SW480 (cell line): ENCODE measurements at places on chromosomes 2 and 18.
A peak's percentile ranks its signal among the peaks of the same experiment; 100 is the strongest.

GRCh38 chr2:150159300-150159699 lies 328.2 kb downstream of the RND3 start:
- DNase-seq = no peak

DNA sequence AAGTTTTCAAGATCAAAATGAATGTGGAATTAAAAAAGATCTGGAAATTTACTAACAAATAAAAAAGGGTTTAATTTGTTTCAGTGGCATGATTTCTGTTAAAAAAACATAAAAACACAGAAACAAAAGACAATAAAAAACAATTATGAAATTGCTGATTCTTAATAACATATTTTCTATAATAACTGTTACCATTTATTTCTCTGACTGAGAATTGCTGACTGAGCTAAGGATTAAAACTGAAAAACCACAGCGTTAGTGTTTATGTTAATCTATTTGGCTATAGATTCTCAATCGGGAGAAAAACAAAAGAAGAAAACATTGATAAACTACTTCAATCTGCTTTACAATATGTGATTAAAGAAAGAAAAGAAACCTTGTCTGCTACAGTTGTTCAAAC lies 678.6 kb upstream of the ZEB2 start:
- DNase-seq = no peak

GRCh38 chr18:3824101-3824500 lies 374.1 kb downstream of the TGIF1 start:
- no peak for DNase-seq

DNA sequence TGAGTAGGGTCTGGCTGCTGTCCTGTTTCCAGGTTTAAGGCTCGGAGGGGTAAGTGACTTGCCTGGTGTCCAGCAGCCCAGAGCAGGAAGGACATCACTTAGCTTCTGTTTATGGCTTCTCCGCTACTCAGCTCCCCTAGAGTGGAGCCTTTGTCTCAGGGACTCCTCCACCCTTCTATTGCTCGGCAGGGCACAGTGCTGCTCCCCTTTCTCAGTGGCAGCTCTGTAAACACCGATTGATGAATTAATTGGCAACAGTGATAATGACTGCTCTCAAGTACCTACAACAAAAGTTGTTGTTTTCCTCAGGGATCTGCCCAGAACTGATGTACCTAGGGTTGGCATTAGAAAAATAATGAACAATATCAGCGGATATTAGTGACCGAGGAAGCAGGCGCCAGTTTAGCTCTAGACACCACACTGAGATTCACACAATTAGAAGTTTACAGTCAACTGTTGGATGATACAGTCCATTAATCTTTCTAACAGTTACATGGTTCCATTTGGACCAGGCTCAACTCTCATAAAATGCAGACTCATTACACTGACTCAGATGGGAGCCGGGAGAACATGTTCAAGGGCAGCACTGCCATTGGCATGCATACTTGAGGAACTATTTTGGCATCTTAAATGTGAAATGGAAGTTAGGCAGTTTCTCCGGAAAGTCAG lies 265.7 kb downstream of the MTX2 start:
- no peak for DNase-seq

DNA sequence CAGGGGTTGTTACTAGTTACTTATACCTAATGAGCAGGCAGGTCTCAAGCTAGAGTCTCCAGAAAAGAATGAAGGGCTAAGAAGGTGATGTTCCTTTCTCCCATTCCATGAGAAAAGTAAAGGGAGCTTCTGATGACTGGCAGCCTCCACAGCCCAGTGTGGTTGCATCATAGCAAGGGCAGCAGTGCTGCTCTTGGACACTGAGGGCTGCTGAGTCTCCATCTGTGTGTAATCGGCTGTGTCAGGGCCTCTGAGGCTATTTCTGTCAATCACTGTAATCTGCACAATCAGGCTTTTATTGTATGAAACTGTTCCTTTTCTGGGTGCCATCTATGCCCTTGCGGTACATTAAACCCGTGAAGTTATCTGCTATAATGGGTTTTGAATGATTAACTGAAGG lies 164.1 kb upstream of the FBXO11 start:
- no peak for DNase-seq

DNA sequence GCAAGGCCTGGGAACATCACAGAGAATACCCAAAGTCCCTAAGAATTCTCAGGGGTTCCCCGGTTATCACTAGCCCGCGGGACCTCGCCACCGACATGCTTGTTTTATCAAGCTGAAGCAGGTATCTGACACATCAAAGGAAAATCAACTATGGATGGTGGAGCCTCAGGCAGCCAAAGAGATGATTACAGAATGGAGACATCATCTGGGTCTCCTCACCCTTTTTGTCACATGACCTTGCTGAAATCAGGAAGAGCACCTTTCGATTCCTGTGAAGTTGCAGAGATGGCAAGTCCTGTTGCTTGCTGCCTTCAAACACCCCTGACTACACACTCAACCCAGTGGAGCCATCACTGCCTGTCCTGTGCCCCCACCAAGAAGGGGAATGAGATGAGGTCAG lies 19.2 kb upstream of the CAB39 start:
- no peak for DNase-seq

DNA sequence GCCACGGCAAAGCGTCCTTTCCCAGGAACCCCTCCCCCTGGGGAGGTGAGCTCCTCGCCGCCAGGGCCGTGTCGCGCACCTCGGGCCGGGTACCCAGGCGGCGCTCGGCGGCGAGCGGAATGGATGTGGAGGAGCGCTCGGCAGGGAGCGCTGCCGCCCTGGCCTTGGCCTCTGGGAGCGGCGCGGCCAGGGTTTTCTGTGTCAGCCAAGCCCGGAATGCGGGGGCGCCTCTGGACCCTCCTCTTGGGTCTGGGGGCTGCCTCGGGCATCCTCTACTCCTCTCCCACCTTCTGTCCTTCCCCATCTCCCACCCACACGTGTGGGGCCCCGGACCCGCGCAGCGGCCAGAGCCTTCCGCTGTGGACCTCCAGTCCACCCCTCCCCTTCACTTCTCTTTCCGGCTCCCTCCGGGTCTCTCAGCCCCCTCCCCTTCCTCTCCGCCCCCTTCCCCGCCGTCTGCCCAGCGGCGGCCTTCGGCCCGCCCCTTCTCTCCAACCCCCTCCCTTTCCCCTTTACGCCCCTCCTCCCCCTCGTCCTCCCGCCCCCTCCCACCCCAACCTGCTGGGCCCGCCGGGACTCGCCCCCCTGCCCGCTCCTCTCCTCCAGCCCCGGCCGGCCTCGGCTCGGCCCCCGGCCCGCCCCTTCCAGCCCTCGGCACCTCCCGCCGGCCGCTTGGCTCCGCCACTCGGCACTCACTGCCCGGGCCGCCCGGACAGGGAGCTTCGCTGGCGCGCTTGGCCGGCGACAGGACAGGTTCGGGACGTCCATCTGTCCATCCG lies at the start of gene MERTK:
TSS of gene MERTK (plus strand) at position 684 of the 779 bp plus-strand sequence. CDS start 129 bp downstream, outside the sequence.
- peak; percentile 71 for DNase-seq

DNA sequence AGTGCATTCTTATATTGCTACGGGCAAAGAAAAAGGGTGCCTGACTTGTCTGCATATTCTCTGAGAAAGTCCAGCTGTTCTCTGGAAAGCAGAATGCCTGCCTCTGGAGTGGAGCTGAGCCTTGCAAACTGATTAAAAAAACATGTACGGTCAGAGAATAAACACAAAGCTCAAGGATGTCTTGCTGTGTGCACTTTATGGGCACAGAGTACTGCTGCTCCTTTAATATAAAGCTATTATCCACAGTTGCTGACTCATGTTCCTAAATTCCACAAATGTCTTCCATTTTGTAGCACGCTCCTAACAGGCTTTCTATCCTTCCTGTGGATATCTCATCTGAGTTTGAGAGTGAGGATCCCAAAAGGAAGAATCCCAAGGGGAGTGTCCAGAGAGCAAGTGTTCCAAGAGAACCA lies 229.0 kb downstream of the MREG start:
- no peak for DNase-seq

DNA sequence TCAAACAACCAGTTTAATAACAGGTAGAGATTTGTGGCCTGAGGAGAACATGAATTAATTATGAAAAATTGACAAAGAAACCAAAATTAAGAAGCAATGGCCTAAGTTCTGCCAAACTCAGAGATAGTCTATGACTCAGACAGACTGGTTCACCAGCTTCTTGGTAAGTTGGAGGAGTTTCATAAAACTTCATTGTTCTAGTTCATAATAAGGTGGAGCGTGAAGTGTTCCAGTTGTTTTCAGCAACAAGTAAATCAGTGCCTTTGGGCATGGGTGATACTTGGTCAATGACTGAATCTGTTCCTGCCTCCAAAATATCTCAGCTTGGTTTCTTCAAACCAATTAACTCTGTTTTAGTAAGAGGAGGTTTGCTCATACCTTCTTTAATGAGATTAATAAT lies 40.0 kb downstream of the SLC40A1 start:
- no peak for DNase-seq

GRCh38 chr18:79077181-79077580 lies 8.0 kb downstream of the ATP9B start:
- DNase-seq = no peak

GRCh38 chr2:231925303-231926179 lies 655 bp downstream of the NPPC start:
- peak; percentile 68 for DNase-seq

- no peak for DNase-seq
Measured at GRCh38 chr2:68385220-68385906, 20.3 kb downstream of the PLEK start.

- DNase-seq = no peak
Measured at GRCh38 chr2:213545481-213545880, 261.2 kb downstream of the SPAG16 start.

DNA sequence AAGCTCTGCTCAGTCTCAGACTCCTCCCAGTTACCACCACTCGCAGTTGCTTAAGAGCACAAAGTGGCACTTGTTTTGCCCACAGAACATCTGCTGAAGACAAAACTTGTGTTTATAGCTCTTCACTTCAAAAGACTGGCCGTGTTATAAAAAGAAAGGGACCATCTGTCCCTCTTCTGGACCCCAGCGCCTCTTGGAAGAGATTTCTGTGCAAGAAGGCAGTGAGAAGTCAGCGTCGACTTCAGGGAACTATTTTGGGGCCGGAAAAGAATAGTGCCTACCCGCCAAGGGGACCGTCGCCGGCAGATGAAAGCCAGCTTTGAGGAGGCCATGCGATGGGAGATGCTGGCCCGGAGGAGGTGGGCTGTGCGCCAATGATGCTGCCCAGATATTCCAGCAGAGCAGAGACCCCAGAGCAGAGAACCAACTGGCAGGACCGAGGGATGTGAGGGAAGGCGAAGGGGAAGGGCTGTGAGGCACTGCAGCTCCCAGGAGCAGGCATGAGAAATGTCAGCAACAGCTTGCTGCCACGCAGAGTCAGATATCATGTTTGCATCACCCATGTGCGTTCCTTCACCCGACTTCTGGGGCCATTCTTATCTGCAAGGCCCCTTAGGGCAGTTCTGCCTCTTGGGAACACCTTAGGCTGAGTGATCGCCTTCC lies 270.9 kb downstream of the ATAD2B start:
- no peak for DNase-seq

- DNase-seq = no peak
Measured at GRCh38 chr2:104755026-104755878, 98.7 kb upstream of the POU3F3 start.

DNA sequence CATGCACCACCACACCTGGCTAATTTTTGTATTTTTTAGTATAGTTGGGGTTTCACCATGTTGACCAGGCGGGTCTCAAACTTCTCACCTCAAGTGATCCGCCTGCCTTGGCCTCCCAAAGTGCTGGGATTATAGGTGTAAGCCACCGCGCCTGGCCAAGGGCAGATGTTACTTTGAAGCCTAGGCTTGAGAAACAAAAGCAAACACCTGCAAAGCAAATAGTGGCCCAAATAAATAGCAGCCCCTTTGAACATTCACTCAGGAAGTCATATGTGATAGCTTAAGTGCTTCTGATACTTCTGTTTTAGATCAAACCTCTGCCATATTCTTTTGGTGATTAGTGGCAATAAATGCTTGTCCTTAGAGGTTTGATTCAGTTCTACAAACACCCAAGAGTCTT lies 404.5 kb upstream of the SMIM21 start:
- DNase-seq = no peak

- no peak for DNase-seq
Measured at GRCh38 chr2:35293261-35293660, 1062.3 kb upstream of the CRIM1 start.

DNA sequence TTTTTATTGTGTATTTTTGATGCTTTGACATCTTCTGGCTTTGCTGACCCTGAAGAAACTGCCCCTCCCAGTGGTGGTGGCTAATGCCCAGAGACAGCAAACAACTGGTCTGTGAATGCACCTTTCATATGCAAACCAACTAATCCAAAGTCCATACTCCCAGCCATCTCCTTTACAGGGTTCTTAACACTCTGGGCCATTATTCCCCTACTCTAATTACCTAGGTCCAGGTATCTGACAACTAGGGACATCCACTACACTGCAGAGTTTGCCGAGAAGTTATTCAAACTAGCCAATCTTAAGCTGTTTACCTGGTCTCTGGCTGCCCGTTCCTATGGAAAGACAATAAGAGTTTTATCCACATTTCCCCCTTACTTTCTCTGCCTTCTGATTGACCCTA lies 73.6 kb downstream of the FSHR start:
- DNase-seq = no peak

DNA sequence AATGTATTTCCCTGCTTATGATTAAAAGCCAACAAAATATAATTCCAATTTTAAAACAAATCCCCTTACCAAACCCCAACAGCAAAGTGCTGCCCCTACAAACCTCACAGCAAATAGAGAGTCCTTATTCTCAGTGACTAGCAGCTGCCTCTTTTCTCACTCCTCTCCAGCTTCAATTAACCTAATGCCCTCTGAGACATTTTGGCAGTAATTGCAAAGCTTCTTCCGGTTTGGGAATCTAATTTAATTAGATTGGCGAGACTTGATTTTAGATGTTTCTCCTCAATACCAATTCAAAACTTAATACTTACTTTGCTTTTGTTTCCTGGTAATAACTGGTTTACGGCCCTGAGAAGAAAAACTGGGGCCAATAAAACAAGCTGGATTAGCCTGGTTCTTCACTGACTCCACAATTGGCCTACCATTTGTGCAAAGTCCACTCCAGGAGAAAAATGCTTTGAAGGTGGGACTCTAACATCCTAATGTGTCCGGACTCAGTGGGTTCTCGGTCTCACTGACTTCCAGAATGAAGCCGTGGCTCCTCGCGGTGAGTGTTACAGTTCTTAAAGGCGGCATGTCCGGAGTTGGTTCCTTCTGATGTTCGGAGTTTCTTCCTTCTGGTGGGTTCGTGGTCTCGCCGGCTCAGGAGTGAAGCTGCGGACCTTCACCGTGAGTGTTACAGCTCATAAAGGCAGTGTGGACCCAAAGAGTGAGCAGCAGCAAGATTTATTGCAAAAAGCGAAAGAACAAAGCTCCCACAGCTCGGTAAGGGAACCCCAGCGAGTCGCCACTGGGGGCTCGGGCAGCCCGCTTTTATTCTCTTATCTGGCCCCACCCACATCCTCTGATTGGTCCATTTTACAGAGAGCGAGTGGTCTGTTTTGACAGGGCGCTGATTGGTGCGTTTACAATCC lies 52.8 kb downstream of the SLC35F5 start:
- peak; percentile 11 for DNase-seq

- DNase-seq = no peak
Measured at GRCh38 chr2:217703999-217704398, 298.8 kb downstream of the TNS1 start.
